ENCODE measurements at places on chromosomes 16 and 17.

- DNase-seq: no peak
These were observed 22.2 kb upstream of the TOX3 start for GRCh38 chr16:52568983-52569690.

- DNase-seq: no peak
These were observed 11.1 kb upstream of the ATP2C2 start for GRCh38 chr16:84357191-84357651.

DNA sequence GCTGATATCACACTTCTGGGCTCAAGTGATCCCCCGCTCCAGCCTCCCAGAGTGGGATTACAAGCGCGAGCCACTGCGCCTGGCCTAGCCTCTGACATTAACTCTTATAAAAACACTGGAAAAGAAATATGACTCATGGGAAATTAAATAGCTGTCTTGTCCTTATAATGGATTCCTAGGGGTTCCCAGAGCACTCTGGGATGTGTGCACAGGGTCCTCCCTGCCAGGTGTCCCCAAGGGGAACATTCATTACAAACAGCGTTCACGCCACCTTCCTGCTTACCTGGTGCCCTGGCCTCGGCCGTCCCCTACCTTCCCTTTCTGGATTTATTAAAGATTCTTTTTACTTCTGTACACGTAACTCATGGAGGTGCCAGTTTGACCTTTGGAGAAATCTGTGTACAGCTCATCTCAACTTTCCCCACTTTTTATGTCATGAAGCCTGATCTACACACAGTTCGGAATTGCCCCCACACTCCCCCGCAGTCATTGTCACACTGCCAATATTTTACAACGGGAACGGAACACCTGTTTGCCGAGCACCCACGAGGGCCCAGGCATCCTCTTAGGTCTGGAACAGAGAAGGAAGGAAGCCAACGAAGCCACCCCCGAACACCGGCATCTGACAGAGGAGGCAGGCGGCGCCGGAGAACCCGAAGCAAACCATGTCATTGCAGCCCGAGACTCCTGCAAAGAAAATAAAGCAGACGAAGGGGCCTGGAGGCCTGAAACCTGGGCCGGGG is 39.7 kb upstream of the MEAK7 start:
- DNase-seq: no peak

GRCh38 chr16:63650550-63650949 is 1471.3 kb downstream of the CDH11 start:
- no peak for DNase-seq

GRCh38 chr17:38732376-38733281 is 2.5 kb downstream of the CISD3 start:
- no peak for DNase-seq

GRCh38 chr17:38885728-38886642 is 16.1 kb downstream of the LASP1 start:
- no peak for DNase-seq

DNA sequence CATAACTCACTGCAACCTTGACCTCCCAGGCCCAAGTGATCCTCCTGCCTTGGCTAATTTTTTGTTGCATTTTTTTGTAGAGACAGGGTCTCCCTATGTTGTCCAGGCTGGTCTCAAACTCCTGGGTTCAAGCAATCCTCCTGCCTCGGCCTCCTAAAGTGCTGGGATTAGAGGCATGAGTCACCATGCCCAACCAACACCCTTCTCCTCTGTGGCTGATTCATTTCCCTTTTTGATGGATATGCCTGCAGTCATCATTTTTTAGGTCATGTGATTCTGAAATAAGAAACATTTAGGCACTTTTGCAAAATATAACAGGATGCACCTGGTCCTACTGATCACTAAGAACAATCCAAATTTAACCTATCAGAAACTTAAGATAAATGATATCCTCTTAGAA is 44.0 kb upstream of the YPEL2 start:
- peak; percentile 93 for DNase-seq

DNA sequence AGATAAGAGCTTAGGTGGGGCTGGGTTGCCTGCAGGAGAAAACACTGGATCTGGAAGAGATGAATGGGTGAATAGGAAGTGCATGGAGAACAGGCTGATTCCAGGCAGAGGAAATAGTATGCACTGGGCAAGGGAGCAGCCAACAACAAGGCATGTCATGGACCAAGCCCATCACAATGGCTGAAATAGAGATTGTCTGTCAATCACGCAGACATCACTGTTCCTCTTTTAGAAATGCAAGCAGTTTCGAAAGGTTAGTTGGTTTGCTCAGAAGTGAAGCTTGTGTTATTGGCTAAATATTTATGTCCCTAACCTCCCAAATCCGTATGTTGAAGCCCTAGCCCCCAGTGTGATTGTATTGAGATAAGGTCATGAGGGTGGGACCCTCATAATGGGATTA is 621.7 kb upstream of the CDH11 start:
- no peak for DNase-seq

DNA sequence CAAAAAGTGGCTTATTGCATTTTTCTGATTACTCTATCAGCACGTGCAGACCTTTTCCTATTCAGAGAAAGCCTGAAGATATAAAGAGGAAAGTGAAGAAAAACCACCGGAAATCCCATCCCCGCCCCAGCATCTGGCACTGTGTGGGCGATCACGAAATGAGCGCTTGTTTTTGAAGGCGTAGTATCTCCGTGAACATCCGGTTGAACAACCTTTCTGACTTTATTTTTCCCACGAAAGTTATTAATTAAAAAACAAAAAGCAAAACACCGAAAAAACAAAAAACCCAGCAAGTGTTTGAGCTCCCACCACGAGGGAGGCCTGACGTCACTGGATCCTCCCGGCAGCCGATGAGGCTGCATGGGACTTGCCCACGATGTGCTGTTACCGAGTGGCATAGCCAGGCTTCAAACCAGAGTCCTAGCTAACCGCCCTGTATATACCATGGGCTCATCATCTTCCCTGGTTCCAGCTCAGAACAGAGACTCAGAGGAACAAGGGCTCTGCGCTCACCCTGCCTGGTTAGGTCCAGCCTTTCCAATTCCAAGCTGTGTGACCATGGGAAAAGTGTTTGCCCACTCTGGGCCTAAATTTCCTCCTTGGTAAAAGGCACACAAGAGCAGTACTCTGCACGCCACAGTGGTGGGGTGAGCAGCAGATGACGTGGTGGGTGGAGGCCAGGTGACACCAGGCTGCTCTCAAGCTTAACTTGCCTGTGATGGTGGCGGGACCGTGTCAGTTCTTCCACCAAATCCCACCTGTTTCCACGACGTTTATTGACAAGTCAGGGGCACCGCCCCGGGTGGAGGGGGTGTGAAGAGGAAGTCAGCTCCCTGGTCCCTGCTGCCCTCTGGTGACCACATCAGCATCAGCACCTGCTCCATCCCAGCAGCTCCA is 34.3 kb upstream of the IL21R start:
- DNase-seq: peak; percentile 82

GRCh38 chr17:68431661-68432071 is 25.6 kb downstream of the WIPI1 start:
- peak; percentile 27 for DNase-seq

GRCh38 chr17:5473906-5474305 is 5.1 kb upstream of the DHX33 start:
- no peak for DNase-seq

GRCh38 chr16:68935008-68935407 is 91.7 kb downstream of the TANGO6 start:
- no peak for DNase-seq

- DNase-seq: peak; percentile 70
These were observed 939 bp upstream of the CCL2 start for GRCh38 chr17:34254146-34254545.

DNA sequence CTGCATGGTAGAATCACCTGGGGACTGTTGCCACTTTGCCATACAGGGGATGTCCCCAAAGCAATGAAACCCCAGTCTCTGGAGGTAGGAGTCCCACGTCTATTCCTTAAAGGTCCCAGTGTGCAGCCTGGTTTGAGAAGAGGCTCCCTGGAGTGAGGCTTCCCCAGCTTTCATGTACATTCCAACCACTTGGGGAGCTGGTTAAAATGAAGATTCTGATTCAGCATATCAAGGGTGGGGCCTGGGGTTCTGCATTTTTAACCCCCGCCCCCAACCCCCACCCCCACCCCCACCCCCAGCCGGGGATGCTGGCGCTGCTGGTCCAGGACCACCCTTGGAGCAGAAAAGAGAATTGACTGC is 241.2 kb downstream of the FOXL1 start:
- no peak for DNase-seq

DNA sequence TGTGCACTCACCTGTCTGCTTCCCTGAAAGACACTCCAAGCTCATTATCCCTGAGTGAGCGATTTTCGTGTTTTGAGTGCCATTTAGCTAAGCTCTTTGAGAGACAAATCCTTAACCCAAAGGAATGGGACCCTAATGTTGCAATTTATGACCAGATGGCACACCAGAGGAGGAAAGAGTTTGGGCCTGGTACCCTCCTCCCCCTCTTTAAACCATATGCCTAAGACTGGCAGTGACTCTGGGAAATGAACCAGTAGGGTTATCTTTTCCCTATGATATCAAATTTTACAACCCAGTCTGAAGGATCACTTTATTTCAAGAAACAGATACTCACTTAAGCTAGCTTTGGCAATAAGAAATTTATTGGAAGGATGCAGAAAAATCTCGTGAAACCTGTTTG is 550.4 kb downstream of the TOX3 start:
- no peak for DNase-seq

GRCh38 chr16:50204453-50205108 is 51.5 kb downstream of the TENT4B start:
- no peak for DNase-seq

DNA sequence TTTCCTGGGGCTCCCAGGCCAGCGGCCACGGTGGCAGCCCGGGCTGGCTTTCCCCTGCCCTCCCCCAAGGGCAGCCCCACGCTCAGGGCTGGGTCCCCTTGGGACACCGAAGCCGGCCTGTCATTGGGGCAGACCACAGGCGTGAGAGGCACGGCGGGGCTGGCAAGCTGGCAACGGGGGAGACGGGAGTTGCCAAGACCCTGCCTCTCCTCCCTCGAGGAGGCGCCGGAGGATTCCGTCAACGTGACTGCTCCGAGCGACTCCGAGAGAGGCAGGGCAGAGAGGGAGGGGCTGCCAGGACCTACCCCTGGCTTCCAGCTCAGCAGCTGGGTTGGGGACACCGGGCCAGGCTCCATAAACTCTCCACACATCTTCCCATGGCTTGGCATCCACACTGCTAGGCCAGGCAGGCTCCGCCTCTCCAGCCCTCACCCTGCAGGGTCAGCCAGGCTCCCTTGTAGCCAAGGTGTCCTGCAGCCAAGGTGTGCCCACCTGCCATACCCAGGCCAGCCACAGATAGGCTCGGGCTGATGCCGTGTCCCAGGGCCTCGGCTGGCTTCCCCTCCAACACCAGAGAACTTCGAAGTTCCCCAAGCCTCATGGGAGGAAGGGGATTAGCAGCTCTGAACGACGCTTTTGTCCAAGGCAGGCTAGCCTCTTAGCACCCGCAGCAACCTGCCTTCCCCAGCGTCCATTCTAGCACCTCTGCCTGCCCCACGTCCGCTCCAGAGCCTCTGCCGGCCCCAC is 25.5 kb downstream of the TIMM22 start:
- no peak for DNase-seq

- DNase-seq: no peak
These were observed 26.3 kb upstream of the LHX1 start for GRCh38 chr17:36911001-36911400.

DNA sequence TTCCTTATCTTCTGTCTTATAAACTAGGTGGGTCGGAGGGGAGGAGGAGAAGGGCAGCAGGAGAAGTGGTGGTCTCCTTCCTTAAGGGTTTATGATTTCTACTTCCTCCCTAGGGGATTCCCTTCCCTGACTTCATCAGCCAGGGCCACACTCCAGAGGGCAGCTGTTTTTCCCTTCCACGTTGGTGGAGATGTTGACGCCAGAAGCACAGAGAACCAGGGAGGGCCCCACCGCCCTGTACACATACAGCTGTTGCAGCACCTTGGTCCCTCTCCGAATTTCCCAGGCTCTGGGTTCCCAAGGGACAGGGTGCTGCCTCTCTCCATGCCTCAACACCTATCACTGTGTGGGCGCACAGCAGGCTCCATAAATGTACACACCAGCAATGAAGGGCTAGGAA is 5.6 kb upstream of the SLC6A4 start:
- no peak for DNase-seq

DNA sequence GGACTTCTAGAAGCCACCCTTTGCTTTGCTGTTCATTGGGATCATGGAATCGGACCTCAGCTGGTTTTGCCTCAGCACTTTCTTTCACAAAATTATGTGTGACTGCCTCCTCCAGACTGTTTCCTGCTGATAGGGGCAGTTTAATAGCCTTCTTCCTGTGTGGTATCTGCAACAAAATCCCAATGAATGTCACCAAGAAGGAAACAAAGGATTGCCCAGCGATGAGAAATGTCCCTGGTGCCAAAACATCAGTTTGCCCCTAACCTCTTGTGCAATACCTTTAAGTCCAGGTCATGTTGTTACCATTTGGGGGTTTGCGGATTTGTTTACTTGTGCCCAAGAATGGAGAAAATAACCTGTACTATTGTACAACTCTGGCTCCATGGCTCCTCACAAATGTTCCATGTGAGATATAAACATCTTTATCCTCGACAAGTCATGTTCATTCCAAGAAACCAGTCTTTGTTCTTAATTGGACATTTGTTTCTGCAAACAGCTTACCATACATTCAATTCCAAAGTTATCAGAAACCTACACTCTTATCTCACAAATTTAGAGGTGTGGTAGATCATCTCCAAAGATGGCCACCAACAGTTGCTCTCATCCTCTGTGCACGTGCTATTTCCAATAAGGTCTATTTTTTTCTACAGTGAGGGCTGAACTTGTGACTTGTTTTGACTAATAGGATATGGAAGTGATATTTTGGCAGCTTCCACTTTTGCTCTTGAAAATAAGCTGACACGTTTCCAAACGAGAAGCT is 14.8 kb downstream of the TAC4 start:
- DNase-seq: peak; percentile 97

DNA sequence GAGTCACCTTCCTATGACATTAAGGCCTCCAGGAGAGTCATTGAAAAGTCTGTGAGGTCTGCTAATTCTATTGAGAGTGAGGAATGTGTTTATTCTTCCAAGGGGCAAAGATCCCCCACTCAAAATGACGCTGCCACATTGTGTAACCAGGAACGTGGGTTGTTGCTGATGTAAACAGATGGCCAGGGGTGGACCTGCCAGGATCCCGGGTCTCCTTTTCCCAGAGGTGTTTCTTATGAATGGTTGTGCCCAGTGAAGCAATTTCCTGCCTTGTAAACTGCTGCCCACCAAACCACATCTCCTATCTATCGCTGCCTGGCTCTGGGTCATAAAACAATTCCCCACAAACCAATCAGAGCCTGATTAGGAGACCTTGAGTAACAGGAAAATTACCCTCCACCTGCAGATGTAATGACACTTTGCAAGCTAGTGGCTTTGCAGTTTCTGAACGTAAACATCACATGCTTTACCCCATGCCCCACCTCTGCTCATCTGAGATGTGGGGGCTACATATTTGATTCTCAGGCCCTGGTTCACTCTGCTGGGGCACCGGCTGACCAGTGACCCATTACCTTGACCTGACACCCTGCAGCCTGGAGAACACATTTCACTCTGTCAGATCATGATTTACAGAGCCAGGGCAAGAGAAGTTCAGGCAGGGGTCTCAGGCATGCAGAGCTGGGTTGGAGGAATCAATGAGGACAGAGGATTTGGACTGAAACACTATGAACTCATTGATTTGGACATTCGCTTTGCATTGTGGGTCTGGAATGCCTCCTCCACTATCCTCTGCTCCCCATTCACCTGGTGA is 33.1 kb upstream of the DDX52 start:
- no peak for DNase-seq

- peak; percentile 53 for DNase-seq
These were observed 858 bp upstream of the SMARCE1 start for GRCh38 chr17:40648384-40648968.
